ENCODE measurements at places on chromosomes 1 and 21. TPM values are rescaled to one million over a fixed set of nuclear protein-coding genes. Genes with fewer than 3 reads are reported as not detected.

DNA sequence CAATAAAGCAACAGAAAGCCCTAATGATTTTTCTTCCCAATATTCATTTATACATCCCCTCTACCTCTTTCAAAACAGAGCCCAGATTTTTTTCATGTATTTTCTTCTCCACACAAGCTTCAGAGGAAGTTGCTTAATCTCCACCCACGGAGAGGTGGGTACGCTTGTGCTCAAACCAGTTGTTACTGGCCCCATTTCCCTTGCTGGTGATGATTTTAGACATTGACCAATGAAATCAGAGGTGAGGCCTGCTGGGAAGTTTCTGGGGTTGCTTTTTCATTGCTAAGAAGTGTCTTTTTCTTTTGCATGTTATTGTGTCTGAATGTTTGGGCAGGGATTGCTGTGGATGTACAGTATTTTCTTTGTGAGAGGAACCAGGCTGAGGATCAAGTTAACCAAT lies 448.1 kb upstream of the B3GALT2 start:
- no peak for DNase-seq

DNA sequence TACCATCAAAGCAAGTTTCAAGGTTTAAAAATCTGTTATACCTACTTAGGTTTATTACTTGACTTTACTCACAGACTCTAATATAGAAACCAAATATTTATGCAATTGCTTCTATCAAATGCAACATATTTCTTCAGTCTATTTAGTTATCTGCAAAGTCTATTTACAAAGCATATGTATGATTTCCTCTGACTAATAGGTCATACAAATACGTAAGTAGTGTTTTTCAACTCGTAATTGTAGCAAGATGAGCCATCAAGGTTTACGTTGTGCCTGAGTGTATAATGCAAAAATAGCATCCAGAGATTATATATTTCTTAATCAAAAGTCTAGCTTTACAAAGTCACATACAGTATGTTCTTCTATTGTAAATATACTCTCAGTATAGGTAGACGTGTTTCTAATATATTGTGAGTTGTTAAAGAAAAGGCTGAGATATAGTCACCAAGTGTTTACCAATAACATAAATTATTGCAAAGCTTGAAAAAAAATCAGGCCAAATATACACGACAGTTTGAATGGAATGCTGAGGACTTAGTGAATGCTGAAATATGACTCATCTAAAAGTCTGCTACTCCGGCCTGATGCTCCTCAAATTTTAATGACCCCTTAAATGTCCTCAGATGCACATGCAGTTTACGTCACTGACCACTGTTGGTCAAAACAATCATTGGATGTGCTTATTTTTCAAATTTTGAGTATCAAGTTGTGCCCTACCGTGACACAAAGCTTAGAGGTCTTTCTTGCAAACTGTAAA lies 48.4 kb downstream of the ADAMTS5 start:
- no peak for DNase-seq

DNA sequence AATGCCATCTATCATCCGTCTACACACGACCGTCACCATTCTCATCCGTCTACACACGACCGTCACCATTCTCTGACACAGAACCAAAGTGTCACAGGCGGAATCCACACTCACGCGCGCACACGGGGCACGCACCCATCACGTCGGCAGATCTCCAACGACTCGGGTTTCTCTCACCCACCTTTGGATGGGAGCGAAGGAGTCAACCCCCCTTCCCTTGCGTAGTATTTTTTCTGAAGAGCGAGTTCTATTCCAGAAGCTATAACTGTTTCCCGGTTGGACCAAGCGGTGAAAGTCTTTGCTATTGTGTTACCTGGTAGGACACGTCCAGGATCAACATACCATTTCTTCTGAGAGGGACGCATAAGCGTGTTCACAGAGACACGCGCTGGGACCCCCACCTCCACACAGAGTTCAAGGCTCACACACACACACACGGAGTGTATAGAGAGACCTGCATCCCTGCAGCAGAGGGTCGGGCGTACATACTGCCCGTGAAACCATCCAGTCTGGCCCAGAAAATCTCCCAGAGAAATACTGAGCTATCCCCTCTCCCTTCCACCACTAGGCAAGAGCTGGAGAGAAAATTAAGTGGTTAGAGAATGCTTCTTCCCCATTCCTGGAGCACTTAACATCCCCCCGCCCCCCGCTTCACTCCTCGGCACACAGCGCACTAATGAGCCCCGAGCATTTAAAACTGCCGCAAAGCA lies 741 bp downstream of the DUSP10 start:
- peak; percentile 52 for DNase-seq

DNA sequence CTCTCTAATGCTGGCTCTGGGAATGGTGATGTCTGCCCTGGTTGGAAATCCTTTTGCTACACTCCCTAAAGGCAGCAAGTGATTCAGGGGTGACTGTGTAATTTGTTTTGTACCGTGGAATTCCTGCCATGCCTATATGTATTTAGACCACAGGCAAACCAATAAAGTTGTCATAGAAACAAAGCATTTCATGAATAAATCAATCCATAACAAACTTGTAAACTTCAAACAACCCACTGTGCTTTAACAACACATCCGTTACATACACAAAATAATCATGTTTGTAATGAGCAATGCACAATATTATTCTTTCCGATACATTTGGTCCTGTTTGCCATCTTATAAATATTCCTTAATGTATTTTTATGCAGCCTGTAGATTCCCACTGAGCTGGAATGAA lies 330.3 kb upstream of the SNX7 start:
- DNase-seq, result no peak

- DNase-seq, result no peak
Measured at GRCh38 chr1:207946756-207947155, 35.8 kb upstream of the CD34 start.

The PDZK1 gene
- 25.2 TPM for total RNA-seq

The HAO2 gene
- total RNA-seq, result not detected

The S100A3 gene
- 2.6 TPM for total RNA-seq

The SLC5A3 gene
- 54.9 TPM for total RNA-seq
